ENCODE measurements at places on chromosomes 4 and X. TPM values are rescaled to one million over a fixed set of nuclear protein-coding genes. Genes with fewer than 3 reads are reported as not detected.

DNA sequence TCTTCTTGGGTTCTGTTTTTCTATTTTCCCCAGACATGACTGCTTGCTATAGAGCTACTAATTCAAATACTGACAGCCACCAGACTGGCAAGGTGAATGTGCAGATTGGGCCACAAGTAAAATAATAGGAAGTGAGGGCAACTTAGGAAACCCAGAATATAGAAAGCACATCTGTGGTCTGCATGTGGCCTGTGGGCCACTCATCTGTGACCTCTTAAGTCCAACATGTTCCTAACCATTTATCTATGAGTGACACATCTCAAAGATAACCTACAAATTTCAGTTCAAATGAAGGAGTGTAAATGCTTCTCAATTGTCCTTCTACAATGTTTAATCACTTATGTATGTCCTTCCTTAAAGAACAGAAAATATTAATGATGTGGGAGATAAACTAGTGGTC is 128.9 kb downstream of the REELD1 start:
- DNase-seq = no peak

- DNase-seq = no peak
These were observed 21.0 kb downstream of the TNIP3 start for GRCh38 chr4:121143131-121143530.

DNA sequence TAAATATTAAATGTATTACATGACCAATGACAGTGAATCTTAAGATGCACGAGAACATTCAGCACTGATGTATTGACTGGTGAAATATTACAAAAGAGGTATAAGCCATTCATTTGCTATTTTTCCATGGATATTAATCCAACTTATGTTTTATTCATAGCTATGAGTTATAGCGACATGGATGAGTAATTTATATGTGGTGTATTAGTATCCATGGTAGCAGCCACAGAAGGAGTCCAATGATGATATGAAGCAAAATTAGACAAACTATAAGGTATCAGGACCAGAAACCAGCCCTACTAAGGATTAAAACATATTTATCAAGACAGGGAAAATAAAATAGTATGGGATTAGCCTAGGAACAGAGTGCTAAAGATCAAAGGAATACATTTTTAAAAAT is 50.7 kb downstream of the THAP9 start:
- no peak for DNase-seq

MSANTD1 gene
- 1.2 TPM for total RNA-seq

- DNase-seq = no peak
These were observed 170.1 kb downstream of the FRMPD4 start for GRCh38 chrX:12308420-12308819.

DNA sequence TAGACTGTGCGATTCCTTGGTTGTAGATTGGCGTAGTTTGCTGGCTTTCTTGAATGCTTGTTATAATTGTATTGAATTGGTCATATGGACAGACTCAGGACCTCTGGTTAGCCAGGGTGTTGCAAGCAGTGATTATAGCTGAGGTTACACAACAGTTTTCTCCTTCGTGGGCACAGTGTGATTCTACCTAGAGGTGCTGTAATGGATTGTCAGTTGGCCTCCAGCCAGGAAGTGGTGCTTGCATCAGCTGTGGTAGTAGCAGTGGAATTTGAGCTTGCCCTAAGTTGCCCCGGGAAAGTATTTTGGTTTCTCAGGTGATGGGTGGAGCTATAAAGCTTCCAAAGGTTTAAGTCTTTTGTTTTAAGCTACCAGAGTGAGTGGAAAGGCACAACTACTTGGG is 23.1 kb upstream of the GABRG1 start:
- DNase-seq = peak; percentile 60

- no peak for DNase-seq
These were observed 1072.8 kb upstream of the PABPC4L start for GRCh38 chr4:135274416-135274815.

GRCh38 chr4:90798948-90799347 is 671.8 kb downstream of the CCSER1 start:
- DNase-seq = no peak

DNA sequence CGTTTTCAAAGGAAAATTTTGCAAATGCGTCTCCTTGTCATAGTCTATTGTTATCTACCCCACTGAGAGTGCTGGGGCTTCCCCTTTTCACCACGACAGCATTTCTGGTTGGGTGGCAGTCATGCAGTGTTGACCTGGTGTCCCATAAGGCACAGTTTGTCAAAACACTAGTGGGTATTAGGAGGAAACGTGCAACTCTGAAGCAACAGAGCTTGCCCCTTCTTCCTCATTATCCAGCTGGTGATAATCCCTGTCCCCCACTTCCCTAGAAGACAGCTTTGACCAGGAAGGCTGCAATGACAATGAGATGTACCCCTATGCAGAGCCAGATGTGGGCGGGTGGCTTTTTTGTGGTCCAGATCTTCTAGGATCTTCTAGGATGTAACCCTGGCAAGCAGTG is 1.8 kb downstream of the TBC1D1 start:
- DNase-seq = no peak

F11 gene
- total RNA-seq = not detected

GPR119 gene
- not detected for total RNA-seq

KIT gene
- 167 TPM for total RNA-seq

MTHFD2L gene
- total RNA-seq = 10.9 TPM

DNA sequence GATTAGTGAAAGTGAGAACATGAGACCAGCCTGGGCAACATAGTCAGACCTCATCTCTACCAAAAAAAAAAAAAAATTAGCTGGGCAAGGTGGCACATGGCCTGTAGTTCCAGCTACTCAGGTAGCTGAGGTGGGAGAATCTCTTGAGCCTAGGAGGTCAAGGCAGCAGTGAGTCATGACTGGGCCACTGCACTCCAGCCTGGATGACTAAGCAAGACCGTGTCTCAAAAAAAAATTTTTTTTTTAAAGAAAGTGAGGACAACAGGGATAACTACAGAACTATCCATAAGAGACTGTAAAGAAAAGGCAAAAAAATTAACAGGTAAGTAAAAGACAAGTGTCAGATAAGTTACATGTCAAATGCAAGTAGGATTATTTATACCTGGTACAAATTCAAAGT is 13.5 kb upstream of the SPP1 start:
- no peak for DNase-seq

SERTM2 gene
- total RNA-seq = not detected

GAGE12D gene
- total RNA-seq = not detected

SPANXA1 gene
- not detected for total RNA-seq

- no peak for DNase-seq
These were observed 7.4 kb downstream of the HTT-AS start for GRCh38 chr4:3066836-3067400.

- DNase-seq = no peak
These were observed 189.1 kb downstream of the SLC7A11 start for GRCh38 chr4:138052806-138053632.

GRCh38 chrX:16603822-16604221 is 46.1 kb upstream of the S100G start:
- no peak for DNase-seq

GRCh38 chr4:38149472-38149996 is 189.3 kb downstream of the PTTG2 start:
- DNase-seq = no peak

- no peak for DNase-seq
These were observed 133.0 kb downstream of the RAPGEF2 start for GRCh38 chr4:159235779-159236368.

CT45A2 gene
- not detected for total RNA-seq

CDS1 gene
- 7.5 TPM for total RNA-seq

DNA sequence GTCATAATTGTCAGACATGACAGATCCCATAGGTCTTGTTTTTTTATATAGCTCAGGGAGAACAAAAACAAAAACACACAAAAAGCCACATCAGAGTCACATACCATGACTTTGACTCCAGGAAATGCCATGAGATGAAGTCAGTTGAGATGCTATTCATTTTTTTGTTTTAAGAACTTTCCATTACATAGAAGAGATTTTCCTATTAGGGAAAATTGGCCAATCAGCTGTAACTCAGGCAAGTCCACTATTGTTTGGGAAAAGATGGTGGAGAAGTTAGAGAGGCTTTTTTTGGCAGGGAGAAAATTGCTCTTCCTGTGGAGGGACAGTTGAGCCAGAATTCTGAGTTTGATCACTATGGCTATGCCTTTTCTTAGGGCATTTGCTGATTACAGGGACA is 72.6 kb downstream of the SMARCA5 start:
- DNase-seq = no peak

DNA sequence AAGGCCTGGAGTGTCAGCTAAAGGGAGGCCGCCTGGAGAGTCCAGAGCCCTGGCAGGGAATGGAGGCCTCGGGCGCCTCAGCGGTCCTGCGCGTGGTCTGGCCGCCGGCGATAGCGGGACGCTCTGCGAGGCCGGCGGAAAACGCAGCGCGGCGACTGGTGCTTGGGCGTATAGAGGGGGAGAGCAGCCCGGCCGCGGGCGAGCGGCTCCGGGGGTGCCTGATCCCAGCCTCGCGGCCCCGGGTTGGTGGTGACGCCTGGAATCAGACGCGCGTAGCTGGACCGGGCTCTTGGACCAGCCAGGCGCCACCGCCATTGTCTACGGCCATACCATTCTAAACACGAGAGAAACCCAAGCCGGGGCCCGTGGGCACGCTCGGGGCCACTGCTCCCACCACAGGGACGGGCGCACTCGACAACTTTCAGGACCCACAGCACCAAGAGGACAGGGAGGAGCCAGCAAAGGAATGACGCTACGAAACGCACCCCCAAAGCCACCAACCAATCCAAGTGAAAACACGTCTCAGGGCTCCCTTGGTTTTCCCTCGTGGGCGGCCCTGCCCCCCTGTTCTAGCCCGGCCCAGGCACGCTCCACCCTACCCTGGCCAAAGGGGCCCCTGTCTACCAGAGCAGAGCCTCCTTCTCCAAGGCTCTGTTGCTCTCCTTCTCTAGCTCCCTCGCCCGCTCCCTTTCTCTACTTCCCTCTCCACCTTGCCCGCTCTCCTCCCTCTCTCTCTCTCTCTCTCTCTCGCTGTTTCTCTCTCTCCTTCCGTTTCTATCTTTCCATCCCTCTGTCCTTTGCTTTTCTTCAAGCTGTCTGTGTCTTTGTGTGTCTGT is 7.8 kb downstream of the FRG2 start:
- DNase-seq = peak; percentile 52

DNA sequence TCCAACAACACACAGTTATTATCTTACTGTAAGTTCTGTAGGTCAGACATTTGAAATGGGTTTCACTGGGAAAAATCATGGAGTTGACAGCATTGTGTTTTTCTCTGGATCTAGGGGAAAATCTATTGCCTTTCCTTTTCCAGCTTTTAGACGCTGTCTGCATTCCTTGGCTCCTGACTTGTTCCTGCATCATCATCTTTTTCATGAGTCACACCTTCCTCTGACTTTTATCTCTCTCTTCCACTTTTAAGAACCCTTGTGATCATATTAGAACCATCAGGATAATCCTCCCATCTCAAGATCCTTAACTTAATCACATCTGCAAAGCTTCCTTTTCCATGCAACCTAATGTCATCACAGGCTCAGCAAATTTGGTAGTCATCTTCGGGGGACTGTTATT is 1454.8 kb downstream of the RPA4 start:
- no peak for DNase-seq

Data from endodermal cell (in vitro differentiated cells).